ENCODE measurements at places on chromosomes 11 and 22.

- no peak for DNase-seq
These were observed 32.2 kb upstream of the GAB2 start for GRCh38 chr11:78449866-78450265.

GRCh38 chr11:134139873-134140331 lies 71.0 kb downstream of the JAM3 start:
- peak; percentile 82 for DNase-seq

DNA sequence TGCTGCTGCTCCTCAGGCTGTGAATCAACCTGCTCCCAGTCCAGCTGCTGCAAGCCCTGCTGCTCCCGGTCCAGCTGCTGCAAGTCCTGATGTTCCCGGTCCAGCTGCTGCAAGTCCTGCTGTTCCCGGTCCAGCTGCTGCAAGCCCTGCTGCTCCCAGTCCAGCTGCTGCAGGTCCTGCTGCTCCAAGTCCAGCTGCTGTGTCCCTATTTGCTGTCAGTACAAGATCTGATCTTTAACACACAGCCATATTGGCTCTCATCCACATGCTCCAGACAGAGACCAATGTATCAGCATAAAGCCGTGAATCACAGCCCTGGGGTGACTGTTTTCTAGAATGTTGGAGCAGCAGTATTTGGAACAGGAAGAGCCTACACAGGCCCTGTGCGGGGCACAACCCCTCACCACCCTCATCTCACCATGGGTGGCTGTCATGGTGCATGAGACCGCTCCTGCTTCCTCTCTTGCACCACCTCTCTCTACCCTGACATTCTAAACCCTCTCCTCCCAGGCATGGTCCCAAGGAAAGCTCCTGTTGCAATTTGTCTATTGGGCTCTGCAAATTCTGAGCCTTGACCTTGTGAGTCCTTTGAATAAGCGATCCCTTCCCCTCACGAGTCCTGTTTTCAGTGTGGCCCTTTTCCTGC lies 3.5 kb downstream of the KRTAP5-10 start:
- DNase-seq = no peak

DNA sequence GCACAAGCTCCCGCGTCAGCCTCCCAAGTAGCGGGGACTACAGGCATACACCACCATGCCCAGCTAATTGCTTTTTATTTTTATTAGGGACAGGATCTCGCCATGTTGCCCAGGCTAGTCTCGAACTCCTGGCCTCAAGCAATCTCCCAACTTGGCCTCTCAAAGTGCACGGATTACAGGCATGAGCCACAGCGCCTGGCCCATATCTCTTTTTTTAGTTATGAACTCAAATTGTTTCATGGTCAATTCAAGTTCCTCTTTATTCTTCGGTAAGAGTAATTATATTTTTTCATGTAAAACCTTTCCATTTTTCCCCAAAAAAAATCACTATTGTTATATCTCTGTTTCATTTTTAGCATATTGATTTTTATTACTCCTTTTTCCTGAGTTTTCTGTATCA lies 25.5 kb downstream of the FCHSD2 start:
- no peak for DNase-seq

- peak; percentile 88 for DNase-seq
These were observed 11.7 kb upstream of the SORL1-AS1 start for GRCh38 chr11:121464352-121464946.

DNA sequence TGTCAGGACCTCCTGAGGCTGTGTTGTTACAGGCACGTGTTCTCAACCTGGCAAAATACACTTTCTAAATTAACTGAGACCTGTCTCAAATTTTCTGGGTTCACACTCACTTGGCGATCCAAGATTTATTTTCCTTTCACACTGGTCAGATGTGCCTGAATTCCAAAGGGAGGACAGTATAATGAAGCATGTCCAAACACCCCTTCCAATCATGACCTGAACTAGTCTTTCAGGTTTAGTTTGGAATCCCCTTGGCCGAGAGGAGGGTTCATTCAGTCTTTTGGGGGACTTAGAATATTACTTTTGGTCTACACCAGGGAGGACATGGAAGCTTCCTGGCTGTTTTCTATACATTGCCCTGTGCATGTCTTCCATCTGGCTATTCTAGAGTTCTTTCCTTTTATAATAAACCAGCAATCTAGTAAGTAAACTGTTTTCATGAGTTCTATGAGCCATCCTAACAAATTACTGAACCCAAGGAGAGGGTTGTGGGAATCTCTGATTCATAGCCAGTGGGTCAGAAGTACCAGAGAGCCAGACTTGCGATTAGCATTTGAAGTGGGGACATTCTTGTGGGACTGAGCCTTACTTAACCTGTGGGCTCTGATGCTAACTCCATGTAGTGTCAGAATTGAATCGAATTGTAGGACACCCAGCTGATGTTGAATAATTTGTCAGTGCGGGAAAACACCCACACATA lies 14.8 kb upstream of the TMEM216 start:
- DNase-seq = no peak

DNA sequence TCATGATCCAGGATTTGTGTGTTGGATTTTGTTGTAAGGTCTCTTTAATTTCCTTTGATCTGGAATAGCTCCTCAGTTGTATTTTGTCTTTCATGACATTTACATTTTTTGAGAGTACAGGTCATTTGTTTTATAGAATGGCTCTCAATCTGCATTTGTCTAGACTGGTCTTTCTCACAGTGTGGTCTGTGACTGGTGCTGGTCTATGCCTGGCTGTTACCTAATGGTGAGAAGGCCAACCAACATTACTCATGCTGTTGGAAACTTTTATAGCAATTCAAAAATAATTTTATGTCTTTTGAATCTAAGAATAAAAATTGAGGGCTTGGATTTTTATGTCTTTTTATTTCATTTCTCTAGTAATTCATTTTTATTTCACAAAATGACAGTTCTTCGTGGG lies 3.9 kb upstream of the NCR3LG1 start:
- no peak for DNase-seq

DNA sequence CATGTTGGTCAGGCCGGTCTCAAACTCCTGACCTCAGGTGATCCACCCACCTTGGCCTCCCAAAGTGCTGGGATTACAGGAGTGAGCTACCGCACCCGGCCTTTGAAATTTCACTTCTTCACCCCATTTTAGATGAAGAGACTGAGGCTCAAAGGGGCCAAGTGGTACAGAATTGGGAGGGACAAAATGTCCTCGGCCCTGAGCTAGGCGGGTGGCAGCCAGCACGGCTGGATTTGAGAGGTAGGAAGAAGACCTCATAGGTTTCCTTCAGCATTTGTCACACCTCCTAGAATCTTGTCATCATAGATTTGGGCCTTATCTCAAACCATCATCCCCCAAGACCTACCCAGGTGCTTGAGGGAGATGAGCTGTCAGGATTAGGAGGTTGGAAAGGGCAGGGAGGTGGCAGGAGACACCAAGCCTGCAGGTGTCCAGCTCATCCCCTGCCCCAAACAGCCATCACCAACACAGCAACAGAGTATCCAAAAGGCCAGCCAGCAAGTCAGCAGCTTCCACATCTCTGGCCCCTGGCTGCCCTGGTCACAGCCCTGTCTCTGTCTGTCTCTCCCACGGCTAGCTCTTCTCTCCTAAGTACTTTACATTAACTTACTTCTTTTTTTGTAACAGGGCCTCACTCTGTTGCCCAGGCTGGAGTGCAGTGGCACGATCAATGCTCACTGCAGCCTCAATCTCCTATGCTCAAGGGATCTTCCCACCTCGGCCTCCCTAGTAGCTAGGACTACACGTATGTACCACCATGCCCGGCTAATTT lies 11.2 kb upstream of the TMPRSS6 start:
- no peak for DNase-seq

DNA sequence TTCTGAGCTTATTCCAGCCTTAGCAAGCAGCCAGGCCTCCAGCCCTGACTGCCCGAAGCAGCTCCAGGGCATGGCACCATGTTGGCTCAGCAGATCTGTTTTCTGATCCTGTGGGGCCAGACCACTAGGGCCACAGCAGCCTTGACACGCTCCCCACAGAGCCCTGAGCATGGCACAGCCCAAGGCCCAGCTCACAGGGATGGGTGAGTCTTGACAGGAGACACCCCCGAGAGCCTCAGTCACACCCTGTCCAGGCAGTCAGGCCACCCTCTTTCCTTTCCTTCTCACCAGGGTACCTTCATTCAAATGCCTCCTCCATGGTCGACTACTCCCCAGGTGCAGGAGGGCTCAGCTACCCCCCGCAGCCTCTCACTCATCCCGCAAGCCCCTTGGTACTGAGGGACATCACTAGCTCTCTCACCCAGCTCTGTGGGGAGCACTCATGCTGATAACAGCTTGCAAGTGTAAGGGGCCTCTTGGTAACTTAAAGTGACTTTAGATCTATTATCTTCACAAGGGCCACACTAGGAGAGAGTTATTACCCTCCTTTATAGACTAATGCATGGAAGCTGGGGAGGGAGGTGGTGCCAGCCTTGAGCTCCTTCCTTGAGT lies 3.9 kb upstream of the CDC42BPG start:
- DNase-seq = no peak

DNA sequence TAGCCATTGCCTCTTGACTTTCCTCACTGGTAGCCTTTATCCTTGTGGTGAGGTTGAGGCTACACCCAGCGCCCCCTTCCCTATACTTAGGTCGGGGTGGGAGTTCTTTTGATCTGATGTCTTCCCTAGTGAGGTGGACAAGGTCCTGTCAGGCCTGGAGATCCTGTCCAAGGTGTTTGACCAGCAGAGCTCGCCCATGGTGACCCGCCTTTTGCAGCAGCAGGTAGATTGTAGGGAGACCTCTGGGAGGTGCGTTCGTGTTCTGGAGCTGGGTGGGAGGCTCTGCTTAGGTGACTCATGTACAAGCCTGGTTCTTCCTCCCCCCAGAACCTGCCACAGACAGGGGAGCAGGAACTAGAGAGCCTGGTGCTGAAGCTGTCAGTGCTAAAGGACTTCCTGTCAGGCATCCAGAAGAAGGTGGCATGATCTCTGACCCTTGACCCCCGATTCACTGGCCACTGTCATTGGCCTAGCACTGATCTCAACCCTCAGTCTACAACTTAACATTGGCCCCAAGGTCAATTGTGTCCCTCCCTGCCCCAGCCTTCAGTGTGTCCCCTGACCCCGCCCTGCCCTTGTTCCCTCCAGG lies 4.9 kb downstream of the INPPL1 start:
- no peak for DNase-seq

DNA sequence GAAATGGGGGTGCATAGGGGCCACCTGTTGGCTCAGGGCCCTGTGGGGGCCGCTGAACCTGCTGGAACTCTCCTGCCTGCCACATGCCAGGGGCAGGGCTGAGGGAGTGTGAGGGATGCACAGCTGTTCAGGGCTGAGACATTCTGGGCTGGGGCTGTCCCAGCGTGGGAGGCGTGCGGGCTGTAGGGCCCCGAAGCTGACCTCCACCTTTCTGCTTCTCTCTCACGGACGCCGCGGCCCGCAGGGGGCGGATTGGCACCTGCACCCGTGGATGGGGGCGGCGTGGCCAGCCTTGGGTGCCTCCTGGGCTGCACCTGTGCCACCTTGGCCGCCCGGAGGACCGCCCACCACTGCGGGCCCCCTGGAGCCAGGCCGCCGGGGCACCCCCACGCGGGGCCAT lies 4.1 kb downstream of the CCDC188 start:
- no peak for DNase-seq

DNA sequence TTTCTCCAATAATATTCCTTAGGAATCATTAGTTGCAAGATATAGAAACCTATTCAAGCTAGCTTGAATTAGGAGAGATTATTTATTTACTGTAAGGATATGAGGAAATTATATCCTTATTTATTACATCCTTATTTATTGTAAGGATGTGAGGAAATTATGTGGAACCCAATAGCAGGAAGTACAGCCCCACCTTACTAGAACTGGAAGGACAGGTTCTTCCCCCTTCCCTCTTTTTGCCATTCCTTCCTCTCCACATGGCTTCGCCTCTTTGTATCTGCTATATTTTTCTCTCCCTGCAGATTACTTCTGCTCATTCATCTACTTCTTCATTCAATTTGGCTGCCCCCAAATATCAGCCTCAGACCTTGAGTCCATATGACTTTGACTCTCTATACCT lies 49.5 kb upstream of the B3GNT6 start:
- no peak for DNase-seq

DNA sequence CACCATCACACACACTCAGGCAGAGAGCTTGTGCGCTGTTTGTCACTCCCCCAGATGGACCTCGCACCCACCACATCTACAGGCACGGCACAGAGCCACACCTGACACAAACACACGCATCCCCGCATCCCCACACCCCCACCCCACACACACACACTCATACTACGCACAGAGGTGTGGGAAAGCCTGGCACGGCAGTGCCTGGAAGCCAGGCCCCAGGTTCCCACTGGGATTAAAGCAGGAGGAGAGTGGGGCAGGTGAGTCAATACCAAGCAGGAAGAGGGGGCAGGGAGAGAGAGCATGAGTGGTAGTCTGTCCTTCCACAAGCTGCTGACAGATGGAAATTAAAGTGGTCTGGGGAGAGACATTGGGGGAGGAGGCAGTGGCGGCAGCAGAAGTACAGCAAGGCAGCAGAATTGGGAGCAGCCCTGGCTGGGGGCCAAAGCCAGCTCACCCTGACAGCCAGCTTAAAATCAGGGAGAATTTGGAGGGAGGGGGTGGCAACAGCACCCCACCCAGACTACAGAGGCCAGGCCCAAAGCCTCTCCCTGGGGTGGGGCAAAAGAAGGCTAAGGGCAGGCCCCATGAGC lies 20.7 kb downstream of the TNKS1BP1 start:
- DNase-seq = no peak

DNA sequence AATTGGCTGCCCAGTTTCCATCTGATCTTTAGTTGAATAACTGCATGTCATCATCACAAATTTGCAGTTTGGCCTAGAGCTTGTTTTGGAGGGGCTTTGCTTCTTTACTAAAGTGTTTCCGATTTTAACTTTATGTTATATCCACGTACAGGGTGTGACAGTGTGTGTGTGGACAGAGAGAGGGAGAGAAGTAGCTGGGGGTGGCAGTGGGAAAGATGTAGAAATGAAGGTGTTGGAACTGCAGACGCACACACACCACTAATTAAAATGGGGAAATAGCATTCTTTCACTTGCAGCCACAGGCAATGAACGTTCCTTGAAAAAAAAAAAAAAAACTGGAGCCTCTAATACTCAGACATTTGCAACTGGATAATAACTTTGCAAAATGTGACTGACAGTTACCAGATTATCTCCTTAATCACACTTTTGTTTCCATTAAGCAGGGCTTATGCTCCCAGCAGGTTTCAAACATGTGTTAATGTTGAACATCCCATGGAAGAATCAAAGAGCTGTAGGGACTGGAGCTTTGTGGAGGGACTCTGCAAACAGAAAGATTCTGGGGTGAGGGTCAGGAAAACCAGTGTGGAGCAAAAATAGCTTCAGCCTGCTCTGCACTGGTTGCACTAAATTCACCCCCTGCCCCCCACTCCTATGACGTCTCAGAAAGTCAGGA lies 238.1 kb upstream of the TENM4 start:
- DNase-seq = no peak

Measured in astrocyte of the spinal cord (primary cell).